Stimulated activated CD4-positive, alpha-beta T cell treated with anti-CD3 and anti-CD28 coated beads, TNF-alpha, amount 100 ng/mL, for 1 hour (primary cell): ENCODE measurements at places on chromosomes 5 and 9.

DNA sequence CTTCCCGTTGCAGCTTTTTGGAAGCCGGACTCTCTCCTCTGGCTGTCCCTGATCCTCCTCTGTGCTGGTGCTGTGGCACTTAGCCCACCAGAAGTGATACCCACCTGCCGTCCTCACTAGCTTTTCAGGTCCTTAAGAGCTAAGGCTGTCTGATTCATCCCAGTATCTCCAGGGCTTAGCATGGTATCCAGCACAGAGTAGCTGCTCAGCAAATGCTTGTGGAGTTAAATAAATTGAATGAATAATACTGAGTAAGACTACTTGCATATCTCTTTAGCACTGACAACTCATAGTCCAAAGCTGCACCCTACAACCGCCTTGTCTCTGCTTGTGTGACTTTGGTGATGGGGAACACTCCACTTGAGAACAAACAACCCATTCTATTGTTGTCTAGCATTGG, 7.7 kb upstream of the XPA start:
- DNase-seq = no peak

- no peak for DNase-seq
Measured at GRCh38 chr5:135269199-135269598, 129.8 kb downstream of the MACROH2A1 start.

DNA sequence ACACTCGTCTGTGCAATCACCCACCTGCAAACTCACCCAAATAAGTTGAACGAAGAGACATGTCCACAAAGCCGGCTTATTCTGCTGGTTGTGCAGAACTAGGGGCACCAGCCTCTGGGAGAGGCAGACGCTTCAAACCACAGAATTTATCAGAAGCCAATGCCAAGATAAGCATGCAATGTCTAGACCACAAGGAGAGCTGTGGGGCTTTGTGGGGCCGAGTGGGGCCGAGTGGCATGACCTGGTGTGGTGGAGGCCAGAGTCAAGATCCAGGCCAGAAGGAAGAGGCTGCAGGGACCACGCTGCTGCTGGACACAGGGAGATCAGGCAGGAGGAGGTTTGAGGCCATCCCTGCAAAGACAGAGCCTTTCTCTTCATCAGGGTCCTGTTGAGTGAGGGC, 259.0 kb downstream of the IRX2 start:
- no peak for DNase-seq

GRCh38 chr9:126420643-126421564, 94.3 kb downstream of the MVB12B start:
- no peak for DNase-seq

- no peak for DNase-seq
Measured at GRCh38 chr9:97397220-97397619, 14.7 kb upstream of the TDRD7 start.
